ENCODE measurements at places on chromosomes 6 and 20.
A peak's percentile ranks its signal among the peaks of the same experiment; 100 is the strongest.

- peak; percentile 56 for ATAC-seq
These were observed 136.3 kb downstream of the CFAP61 start for GRCh38 chr20:20188647-20189046.

GRCh38 chr6:141963543-141964295 lies 169.0 kb upstream of the GJE1 start:
- ATAC-seq = no peak

GRCh38 chr6:113048741-113049140 lies 701.6 kb downstream of the RFPL4B start:
- no peak for ATAC-seq

- ATAC-seq = no peak
These were observed 56.9 kb downstream of the IRF4 start for GRCh38 chr6:448296-449056.

GRCh38 chr6:68159433-68159832 lies 475.6 kb upstream of the ADGRB3 start:
- no peak for ATAC-seq

- peak; percentile 64 for ATAC-seq
These were observed at the start of gene CTSZ for GRCh38 chr20:59006864-59007664. TSS of gene CTSZ (minus strand) at chr20:59007254. CDS start at chr20:59007128, 126 bp downstream.

DNA sequence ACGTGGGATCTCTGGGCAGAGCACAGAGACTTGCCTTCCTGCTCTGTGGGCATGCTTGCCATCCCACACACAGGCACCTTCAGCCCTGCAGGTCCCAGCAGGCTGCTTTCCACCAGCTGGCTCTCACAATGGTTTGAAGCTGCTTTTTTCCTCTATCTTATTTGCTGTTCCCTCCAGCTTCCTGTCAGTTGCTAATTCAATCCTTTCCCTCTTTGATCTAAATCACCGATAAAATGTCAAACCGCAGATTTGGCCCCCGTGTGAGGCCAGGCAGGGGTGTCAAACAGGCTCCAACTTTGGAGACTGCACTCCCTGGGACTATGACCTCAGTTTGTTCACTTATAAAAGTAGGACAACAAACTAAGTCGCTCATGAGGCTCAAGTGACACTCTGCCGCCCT lies 40.6 kb upstream of the PCMTD2 start:
- ATAC-seq = no peak

GRCh38 chr6:99232056-99232455 lies 117.4 kb downstream of the FAXC start:
- no peak for ATAC-seq

DNA sequence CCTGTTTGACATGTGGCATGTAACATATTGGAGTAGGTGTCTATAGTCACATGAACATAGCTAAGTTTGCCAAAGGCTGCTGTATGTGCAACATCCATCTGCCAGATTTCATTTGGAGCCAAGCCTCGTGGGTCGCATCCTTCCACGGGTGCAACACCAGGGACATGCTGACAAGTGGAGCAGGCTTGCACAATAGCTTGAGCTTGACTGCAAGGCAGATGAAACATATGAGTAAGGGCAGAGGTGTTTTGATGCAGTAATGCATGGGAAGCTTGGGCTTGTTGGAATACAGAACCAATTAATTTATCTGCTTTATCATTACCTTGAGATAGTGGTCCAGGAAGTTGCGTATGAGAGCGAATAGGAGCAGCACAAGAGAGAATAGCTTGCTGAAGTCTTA lies 74.1 kb upstream of the BTN3A2 start:
- no peak for ATAC-seq

DNA sequence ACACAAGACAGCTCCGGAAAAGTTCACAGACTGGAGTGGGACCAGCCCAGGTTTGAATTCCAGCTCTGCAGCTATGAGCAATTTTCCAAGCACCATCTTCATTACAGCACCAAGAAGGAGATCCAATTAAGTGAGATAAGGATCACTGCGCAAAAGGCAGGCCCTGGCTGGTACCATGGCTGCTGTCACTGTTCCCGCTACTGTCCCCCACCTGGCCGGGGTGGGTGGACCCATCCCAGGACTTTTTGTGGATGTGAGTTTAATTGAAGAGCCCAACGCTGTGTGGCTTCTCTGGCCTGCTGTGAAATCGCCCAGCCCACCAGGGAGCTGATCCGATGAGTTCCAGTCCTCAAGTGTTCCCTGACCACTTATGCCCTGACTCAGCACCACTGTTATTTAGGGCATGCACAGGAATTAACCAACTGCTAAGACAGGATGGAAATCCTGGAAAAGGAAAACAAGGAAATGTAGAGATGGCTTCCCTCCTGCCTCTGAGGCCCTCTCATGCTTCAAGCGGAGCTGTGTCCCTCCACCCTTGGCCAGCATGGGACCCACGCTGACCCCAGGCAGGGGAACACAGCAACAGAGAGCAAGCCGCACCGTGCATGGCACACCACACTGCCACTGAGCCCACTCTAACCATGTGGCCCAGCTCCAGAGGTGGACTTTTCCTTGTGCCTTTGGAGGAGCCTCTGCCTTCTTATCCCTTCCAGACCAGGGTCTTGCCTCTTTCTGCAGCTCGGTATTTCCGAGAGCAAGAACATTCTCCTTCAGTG lies 150.0 kb upstream of the CST7 start:
- ATAC-seq = no peak
